ENCODE measurements at places on chromosomes 11 and 22. TPM values are rescaled to one million over a fixed set of nuclear protein-coding genes. Genes with fewer than 3 reads are reported as not detected.

- no peak for DNase-seq
These were observed 209.2 kb upstream of the SEZ6L start for GRCh38 chr22:25959818-25960774.

DNA sequence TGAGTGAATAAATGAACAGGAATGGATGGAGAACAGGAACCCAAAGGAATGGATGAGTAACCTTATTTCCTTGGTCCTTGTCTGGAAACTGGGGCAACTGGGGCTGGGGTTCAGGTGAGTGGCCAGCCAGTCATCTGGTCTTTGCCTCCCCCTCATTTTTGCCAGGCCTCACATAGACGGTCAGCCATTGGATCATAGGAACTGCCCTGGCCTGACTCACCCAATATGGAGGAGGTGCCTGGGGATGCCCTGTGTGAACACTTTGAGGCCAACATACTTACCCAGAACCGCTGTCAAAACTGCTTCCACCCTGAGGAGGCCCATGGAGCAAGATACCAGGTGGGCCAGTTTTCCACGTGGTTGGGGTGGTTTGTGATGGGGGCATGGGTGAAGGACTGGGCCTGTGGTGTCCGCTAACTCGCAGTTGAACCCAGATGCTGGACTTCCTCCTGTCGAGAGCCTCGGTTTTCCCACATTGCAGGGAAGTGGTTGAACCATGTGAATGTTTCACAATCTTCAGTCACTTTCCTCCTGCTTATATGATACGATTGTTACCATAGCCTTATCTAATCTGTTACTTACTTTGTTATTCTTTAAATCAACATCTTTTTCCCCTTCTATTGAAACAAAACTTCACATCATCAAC, 4.4 kb downstream of the TRIOBP start:
- no peak for DNase-seq

Gene GGTLC2
- total RNA-seq, result not detected

DNA sequence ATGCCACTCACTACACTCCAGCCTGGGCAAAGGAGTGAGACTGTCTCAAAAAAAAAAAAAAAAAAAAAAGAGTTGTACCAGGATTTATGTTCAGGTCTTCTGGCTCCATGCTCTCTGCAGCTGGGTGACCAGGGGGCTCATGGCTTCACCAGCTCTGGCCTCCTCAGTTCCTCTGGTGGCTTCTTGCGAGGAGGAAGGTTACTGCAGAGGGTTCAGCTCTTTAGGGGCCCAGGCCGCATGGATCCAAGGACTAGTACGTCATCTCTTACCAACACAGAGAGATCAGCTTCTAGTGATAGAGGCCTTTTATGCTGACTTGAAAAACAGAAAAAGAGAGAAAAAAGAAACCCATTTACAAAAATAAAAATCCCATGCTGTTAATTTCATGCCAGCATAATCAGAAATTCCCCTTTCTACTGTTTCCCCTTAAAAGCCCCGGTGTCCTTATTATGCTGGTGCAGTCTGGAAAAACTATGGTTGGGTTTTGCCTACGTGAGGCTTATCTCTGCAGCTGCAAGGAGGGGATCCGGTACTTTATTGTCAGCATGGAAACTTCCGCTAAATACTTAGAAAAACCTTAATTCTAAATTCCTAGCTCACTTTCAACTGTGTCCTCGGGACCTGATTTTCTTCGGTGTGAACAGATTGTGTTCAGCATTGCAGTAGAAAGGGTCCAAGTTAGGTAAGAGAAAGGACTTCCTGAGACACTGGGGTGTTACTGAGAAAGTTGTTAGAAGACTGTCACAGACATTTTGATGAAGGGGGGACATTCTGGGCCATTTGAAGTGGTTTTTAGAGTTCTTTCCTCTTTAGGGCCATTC, 13.7 kb downstream of the ZBTB16 start:
- DNase-seq, result no peak

DNA sequence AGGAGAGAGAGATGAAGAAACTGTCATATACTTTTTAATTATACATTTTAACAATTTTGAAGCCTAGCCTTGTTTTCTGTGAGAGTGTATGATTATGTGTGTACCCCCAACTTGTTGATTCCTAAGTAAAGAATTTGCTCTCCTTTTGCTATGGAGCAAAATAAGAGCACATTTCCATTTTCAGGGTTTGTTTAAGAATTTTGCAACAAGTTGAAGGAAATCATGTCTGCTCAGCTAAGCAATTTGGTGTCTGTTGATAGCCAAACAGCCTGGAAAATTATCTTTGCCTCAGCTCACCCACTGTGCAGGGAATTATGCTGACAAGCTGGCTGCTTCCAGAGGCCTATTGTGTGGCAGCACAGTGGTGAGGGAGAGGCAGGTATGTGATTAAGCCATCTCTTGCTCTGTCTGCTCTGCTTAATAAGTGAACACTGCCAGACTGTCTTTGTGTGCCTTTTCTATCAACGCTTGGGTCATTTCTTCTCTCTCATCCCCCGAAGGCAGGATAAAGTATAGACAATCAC, 135.1 kb upstream of the TTC12 start:
- no peak for DNase-seq

Gene CFAP300
- total RNA-seq, result not detected

- no peak for DNase-seq
These were observed 1.1 kb downstream of the CABP7 start for GRCh38 chr22:29720811-29721323.

GRCh38 chr11:68698993-68699392, 14.6 kb downstream of the GAL start:
- DNase-seq, result no peak

DNA sequence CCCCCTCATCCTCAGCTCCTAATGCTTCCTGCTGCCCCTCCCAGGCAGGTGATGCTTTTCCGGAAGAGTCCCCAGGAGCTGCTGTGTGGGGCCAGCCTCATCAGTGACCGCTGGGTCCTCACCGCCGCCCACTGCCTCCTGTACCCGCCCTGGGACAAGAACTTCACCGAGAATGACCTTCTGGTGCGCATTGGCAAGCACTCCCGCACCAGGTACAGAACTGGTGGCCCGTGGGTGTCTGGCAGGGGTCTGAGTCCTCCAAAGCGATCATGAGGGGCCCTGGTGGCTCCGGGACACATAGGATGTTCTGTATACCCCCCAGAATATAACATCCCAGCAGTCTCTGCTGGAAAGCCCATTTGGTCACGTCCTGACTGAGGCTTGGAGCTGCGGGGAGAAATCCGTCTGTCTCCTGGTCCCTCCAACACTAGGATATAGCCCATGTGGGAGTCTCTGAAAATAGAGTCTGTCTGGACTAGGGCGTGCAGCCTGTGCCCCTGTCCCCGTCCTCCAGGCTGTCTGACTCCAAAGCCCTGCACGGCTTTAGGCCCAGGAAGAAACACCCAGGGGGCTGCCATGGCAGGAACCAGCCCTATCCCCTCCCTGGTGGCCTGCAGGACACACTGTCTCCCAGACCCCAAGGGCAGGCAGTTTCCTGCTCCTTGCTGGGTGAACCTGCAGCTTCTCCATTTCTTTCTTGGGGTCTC, 9.1 kb downstream of the F2 start:
- no peak for DNase-seq

GRCh38 chr22:41491374-41492100, 22.6 kb downstream of the ACO2 start:
- DNase-seq, result no peak

Gene RASSF10
- 0.60 TPM for total RNA-seq

GRCh38 chr11:57513911-57514537, 1.5 kb downstream of the SLC43A1 start:
- DNase-seq, result peak; percentile 33

GRCh38 chr22:19473578-19473977, 5.4 kb downstream of the UFD1 start:
- DNase-seq, result peak; percentile 11

DNA sequence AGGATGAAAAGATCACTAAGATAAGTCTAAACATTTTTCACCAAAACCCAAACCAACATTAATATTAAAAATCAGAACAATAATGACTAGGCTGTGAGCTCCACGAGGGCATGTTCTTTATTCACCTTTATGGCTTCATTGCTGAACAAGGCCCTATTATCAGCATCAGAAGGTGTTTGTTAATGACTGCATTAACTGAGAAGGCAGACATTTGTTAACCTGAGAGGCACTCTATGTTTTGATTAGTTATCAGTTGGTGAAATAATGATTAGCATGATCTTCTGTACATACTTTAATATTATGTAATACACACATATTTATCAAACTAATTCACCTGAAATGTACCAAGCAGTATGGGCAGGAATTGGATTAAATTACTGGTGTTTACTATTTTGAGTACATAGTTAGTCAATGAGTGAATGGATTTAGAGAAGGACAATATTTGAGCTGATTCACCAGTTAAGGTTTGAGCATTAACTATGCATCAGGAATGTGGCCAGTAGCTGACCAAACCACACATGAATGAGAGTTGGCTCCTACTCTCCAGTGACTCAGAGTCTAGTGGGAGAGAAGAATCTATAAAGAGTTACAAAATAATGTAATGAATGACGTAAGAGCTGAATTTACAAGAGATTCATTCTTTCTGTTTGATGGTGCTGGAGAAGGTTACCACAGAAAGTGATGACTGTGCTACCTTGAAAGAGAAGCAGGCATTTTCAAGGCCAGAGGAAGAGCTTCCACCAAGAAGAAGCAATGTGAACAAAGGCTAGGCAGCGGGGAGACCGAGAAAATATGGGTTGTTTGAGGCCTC, 6.7 kb downstream of the IL18 start:
- peak; percentile 94 for DNase-seq

GRCh38 chr22:17035246-17035645, 27.2 kb upstream of the GAB4 start:
- DNase-seq, result no peak

GRCh38 chr11:66710384-66710930, 18.6 kb downstream of the SPTBN2 start:
- DNase-seq, result no peak

DNA sequence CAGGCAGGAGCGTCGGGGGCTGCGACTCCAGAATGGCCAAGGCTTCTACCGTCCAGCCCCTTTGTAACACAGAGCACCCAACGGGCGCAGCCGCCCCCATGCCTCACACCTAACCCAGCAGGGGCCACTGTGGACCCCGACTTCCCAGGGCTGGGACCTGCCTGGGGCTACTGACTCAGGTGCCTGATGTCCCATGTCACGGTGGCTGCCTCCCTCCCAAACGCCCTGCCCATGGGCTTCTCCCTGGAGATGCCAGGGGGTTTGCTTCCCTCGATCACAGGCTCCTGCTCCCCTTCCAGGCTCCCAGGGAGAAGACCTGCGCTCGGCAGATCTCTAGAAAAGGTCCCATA, 84.0 kb downstream of the MYEOV start:
- DNase-seq, result no peak

DNA sequence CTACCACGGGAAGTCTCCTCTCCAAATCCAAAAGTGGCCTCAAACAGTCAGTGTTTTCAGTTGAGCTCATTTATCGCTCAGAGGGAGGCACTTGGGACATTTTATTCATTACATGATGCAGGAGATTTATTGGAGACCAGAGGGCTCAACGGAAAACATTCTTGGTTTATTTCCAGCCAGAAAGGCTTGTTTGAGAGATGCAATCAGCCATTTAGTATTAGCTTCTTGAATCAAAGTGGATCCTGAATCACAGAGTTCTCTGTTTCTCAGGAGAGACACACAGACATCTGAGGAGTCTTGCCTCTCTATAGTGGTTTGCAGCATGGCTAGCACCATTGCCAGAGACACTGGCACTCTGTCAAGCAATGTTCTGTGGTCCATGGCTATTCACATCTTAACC, 31.5 kb downstream of the CD44 start:
- no peak for DNase-seq

DNA sequence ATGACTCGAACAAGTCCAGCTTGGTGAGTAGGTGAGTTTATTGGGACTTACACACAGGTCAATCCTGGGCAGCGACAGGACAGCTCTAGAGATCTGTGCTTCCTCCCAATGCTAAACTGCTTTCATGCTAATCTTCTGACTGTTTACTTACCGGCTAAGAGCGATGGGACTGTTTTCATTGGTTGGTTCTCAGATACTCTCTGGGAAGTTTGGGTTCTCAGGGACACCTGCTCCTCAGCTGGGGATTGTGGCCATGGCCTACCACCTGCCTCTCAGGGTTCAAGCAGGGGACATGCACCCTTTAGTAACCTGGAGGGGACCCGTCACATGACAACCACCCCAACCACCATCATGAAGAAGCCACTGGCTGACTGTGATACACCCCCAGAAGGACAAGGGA, 13.1 kb downstream of the APOL2 start:
- no peak for DNase-seq

- peak; percentile 95 for DNase-seq
These were observed 411.5 kb upstream of the DDI1 start for GRCh38 chr11:103624708-103625623.

Gene HIC2
- total RNA-seq, result 3.2 TPM

DNA sequence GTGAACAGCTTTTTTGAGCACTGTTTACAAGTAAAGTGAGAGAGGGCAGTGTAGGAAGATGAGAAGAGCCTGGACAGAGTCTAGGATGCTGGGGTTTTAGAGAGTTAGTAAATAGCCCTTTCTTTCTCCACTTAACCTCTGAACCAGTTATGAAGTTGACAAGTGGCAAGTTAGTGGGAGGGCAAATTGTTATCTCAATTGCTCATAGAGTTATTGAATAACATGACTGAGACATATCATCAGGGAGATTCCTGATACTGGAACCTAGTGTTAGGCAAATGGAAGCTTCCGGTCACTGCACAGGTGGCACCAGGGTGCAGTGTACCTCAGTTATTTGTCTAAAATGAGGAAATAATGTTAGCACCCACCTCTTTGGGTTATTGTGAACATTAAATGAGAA, 57.8 kb upstream of the PTPN5 start:
- no peak for DNase-seq
